ENCODE measurements at places on chromosomes 4 and X.

DNA sequence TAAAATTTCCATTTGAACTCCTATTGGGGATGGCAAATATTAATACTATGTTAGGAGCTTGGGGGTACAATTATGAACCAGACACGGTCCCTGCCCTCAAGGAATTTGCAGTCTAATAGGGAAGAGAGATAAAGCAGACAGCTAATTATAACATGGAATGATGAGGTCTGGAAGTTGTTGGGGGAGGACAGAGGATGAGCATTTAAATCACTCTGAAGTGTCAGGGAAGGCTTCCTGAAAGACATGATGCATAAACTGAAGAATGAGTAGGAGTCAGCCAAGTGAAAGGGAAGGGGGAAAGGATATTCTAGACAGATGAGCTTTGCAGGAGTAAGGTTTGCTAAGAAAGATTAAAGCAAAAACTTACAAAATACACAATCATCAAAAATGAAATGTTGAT, 15.9 kb downstream of the PLAC1 start:
- no peak for DNase-seq

DNA sequence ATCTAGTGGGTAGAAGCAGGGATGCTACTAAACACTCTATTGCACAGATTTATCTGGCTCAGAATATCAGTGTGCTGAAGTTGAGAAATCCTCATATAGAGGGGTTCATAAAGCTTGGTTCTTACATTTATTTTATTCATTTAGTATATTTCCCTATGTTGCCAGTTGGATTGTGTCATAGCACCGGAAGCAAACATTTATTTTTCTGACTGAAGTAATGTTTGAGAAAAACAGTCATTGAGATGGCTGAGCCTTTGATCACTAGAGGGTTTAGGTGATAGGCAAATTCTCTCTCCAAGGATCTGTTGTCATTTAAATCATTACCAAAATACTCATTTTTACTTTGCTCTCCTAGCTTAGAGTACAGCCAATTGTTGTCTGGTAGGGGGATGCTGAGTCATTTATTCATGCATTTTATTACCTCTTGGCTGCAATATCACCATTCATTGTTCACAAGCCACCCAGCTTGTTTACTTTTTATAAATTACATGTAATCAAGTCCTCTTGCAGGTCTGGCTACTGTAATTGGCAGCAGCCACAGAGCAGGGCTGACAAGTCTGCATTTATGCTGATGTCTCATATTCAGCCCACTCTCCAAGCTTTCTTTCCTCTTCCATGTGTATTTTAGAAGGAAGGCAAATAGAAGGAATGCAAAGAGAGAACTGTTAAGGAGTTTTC, 15.2 kb downstream of the GAB1 start:
- no peak for DNase-seq

DNA sequence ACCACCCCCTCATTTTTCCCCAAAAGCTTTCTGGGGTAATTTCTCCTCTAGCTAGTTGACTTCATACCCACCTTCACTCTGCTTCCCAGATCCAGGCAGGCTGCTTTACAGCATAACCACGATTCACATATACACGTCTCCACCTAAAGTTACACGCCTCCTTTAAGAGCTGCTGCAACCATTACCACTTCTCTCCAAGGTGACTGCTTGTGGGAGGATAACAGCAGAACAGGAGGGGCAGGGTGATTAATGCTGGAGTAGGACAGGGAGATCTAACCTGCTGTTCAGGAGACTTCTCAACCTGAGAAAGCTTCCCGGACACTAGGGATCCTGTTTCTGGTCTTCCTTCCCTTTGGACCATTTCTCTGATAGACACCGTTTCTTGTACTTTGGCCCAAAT, 77.4 kb downstream of the MGST2 start:
- peak; percentile 26 for DNase-seq

DNA sequence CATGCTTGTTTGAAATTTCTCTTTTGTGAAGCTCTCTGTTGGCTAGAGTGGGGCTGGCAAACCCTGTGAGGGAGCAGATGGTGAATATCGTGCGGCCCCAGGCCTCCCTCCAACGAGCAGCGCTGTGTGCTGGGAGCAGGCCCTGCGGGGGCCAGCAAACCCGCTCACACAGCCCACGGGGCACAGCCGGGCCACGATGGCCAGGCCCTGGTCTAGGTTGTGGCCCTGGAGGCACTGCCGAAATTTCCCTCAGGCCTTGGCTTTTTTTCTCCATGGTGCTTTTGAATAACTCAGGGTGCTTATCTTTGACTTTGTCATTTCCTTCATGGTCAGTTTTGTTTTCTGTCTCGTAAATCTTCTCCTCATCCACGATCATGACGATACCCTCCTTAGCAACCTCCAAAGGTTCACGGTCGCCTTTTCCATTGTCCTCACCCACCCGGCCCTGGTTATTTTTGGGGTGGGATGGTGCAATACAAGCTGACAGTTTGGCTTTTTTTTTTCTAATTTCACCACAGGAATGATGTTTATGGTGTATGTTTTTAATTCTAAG, 20.7 kb downstream of the PCGF3 start:
- DNase-seq = no peak

DNA sequence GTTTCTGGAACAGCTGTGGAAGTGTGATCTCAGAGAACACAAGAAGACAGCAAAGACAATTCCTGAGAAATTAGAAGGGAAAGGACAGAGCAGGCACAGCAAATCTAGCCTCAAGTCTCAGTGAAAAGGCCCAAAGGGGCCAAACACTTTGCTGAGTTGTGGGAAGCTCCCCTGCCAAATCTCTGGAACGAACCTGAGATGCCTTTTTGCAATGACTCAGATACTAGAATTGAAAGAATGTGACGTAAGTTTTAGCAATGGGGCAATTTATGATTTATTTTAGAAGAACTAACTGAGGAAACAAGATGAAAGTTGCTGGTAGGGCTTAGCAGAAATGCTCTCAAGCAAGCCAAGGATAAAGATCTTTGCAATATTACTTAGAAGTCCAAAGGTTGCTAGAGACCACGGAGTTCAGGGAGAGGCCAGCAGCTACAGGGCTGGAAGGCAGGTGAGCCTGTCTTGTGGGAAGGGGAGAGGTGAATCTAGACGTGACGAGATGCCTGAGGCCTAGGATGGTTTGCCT, 92.8 kb downstream of the AMELX start:
- no peak for DNase-seq
